ENCODE measurements at places on chromosomes 16 and 17. TPM values are rescaled to one million over a fixed set of nuclear protein-coding genes. Genes with fewer than 3 reads are reported as not detected.

RAD51C gene
- 22.2 TPM for total RNA-seq

ELOB gene
- 231 TPM for total RNA-seq

KRT28 gene
- total RNA-seq, result not detected

POLR2A gene
- total RNA-seq, result 124 TPM

CSH2 gene
- total RNA-seq, result not detected

CCL5 gene
- 1.6 TPM for total RNA-seq

HP gene
- total RNA-seq, result not detected

Measured in glomerular endothelial cell (primary cell).